ENCODE measurements at places on chromosomes 6 and 20.

DNA sequence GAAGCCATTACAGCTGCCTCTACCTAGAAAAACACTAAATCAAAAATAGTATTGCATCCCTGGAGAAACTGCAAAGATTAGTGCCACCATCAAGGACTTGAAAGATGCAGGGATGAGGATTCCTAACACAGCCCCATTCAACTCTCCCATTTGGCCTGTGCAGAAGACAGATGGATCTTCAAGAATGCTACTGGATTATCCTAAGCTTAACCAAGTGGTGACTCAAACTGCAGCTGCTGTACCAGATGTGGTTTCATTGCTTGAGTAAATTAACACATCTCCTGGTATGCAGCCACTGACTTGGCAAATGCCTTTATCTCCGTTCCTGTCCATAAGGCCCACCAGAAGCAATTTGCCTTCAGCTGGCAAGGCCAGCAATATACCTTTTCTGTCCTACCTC lies 117.4 kb downstream of the TBC1D32 start:
- no peak for DNase-seq

DNA sequence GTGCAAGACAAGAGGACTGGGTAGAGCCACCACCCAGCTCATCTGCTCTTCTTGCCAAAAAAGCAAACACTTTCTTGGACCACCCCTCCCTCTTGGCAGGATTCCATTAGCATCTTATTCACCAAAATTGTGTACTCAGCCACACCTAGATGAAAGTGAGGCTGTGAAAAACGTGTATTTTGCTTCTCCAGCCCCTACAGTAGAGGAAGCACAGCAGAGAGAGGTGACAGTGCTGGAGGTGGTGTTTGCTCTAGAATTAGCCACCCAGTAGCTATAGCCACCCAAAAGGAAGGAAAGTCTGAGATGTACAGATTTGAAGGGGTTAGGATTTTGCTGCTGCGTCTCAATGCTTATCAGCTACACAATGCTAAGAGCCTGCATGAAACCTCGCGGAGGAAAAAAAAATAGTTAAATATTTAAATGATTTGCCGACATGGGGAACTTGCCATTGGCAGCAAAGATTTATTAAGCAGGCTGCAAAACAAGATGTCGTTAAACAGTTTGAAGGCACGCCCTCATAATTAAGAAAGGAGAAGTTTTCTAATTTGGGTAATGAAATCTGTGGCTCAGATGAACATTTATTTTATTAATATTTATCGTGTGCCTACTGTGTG lies 287.3 kb downstream of the ZNF217 start:
- no peak for DNase-seq

DNA sequence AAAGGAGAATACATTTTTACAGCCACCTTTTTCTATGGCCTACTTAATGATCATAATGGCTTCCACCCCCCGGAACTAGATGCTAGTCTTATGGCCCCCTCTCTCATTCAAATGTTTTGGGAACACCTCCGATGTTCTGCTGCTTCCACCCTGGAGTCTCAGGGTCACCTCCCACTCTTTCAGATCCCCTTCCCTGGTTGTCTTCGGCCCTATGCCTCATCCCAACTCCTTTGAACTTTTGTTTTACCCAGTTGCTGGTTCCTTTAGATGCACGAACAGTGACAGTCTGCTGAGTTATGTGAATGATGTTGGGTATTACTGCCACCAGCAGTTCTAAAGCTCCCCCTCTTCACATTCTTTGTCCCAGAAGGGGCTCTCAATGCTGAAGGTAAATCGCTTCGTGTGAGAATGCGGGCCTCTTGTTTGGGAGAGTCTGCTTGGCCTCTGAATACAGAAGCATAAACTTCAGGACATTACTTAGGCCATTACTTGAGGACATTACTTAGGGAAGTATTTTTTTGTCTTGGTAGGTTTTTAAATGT lies 309.1 kb downstream of the SOX4 start:
- no peak for DNase-seq

GRCh38 chr20:60255415-60255814 lies 297.2 kb downstream of the CDH26 start:
- DNase-seq: no peak

GRCh38 chr6:148193063-148193680 lies 149.5 kb upstream of the SASH1 start:
- DNase-seq: no peak

DNA sequence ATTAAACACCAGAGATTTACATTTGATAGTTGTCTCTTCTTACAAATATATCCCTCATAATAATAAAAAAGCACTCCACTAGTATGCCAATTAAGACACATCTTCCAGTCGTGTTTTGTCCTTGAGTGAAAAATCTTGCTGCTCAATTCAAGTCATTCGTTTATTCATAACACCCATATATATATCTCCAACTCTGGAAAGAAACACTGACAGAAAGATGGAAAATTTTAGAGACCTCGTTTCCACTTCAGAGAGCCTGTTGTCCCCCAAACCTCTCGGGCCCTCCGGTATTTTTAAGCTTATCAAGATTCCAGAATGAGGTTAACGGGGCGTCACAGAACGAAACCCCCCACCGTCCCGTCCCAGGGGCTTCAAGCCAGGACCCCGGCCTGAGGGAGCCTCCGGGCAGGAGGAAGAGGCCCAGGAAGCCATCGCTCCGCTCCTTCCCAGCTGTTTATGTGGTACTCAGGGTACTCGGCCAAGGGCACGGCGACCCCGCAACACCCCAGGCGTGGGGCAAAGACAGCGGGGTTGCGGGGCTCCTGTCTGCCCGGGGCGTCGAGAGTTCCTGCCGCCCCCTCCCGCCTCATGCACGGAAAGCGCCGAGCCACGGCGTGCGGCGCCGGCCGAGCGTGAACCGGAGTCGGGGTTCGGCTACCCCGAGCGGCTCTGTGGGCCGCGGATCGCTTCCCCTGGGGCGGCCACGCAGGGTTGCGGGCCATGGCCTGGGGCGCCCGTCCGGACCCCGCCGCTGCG lies 623 bp upstream of the SNX9 start:
- no peak for DNase-seq
